ENCODE measurements at places on chromosomes 1 and 21. TPM values are rescaled to one million over a fixed set of nuclear protein-coding genes. Genes with fewer than 3 reads are reported as not detected.

Gene TRNAU1AP
- 33.0 TPM for total RNA-seq

DNA sequence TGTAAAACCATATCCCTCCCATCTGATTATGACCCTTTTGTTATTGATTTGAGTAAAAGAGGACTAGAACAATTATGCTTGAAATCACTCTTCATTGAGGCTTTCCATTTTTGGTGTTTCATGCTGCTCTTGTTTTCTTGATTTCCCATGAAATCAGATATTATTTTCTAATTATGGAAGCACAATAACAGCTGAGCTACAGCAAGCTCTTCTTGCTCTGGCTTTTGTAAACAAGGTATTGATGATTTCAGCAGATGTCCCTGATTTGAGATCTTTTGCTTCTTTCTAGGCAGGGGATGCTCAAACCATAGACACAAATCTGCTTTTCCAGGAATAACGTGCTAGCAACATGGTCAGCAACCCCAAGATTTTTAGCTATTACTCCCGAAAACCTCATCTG, 607.8 kb downstream of the NCAM2 start:
- no peaks in the 10 kb centered on the region for H3K4me1 ChIP-seq
- no peaks in the 10 kb centered on the region for H3K36me3 ChIP-seq
- no peak for DNase-seq
- no peak overlapping the region for H3K27ac ChIP-seq
- H3K4me3 ChIP-seq = no peak overlapping the region

GRCh38 chr1:7594002-7594713, 176.9 kb upstream of the VAMP3 start:
- peak; percentile 12 for DNase-seq
- H3K27me3 ChIP-seq = no peaks in the 10 kb centered on the region
- H3K36me3 ChIP-seq = no peaks in the 10 kb centered on the region
- H3K4me1 ChIP-seq = no peaks in the 10 kb centered on the region
- no peak overlapping the region for H3K27ac ChIP-seq

GRCh38 chr1:42861014-42861399, 14.6 kb downstream of the ZNF691 start:
- no peak overlapping the region for H3K27ac ChIP-seq
- no peak overlapping the region for H3K4me3 ChIP-seq
- no peaks in the 10 kb centered on the region for H3K36me3 ChIP-seq
